ENCODE measurements at places on chromosomes 7 and 10. TPM values are rescaled to one million over a fixed set of nuclear protein-coding genes. Genes with fewer than 3 reads are reported as not detected.

Gene FXYD4
- total RNA-seq, result 0.14 TPM

Gene SPDYE16
- 0.14 TPM for total RNA-seq

Gene SEMA3A
- 1.0 TPM for total RNA-seq

Gene ERVW-1
- total RNA-seq, result not detected

Gene ECHDC3
- total RNA-seq, result 3.0 TPM

DNA sequence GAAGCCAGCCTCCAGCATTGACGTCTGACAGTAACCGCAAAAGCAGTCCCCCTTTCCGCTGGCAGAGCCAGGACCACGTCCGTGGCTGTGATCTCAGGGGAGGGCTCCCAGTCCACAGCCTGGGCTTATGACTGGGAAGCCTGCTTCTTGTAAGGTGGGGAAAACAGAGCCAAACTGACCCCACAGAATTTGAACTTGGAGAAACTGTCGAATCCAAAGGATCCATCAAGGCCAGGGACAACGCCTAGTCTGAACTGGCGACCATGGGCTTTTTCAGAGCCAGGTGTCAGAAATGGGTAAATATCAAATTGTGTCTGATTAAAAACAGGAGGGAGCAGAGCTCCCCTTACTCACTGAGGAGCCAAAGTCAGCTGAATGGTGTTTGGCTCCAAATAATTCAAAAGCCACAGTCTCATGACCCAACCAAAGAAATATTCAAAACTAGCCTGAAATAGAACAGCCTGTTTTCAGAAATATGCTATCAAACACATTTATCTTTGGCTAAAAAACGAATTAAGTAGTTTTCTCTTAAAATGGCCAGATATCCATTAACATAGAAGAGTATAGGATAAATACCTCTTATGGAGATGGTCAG, 751.4 kb upstream of the GALNT17 start:
- H3K27me3 ChIP-seq, result no peaks in the 10 kb centered on the region
- no peak overlapping the region for H3K4me3 ChIP-seq
- H3K27ac ChIP-seq, result no peak overlapping the region
- no peak for DNase-seq
- no peaks in the 10 kb centered on the region for H3K4me1 ChIP-seq

GRCh38 chr7:158829021-158829341, 328 bp downstream of the ESYT2 start:
- no peak for DNase-seq
- H3K27me3 ChIP-seq, result peaks cover 3% of the 10 kb centered on the region
- peaks cover 16% of the 10 kb centered on the region for H3K4me1 ChIP-seq
- peak overlapping the region; percentile 93 for H3K27ac ChIP-seq
- H3K36me3 ChIP-seq, result no peaks in the 10 kb centered on the region
- H3K4me3 ChIP-seq, result peak overlapping the region; percentile 97

DNA sequence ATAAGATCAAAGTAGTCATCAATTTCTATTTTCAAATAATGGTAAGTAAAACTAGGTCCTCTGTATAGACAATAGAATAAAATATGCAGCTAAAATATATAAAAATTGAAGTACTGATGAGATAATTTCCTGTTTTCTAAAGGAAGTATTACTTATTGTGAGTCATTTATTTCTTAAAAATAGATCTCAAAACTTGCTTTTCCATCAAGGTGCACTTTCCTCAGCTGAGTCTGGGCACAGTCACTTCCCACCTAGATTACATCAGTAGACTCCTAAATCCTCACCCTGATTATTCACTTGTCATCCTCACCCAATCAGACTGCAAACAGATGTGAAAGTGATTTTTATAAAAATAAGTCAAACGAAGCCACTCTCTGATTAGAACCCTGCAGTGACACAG, 211.5 kb downstream of the POM121L12 start:
- H3K27me3 ChIP-seq, result no peaks in the 10 kb centered on the region
- no peaks in the 10 kb centered on the region for H3K4me1 ChIP-seq
- no peak overlapping the region for H3K27ac ChIP-seq
- H3K4me3 ChIP-seq, result no peak overlapping the region

DNA sequence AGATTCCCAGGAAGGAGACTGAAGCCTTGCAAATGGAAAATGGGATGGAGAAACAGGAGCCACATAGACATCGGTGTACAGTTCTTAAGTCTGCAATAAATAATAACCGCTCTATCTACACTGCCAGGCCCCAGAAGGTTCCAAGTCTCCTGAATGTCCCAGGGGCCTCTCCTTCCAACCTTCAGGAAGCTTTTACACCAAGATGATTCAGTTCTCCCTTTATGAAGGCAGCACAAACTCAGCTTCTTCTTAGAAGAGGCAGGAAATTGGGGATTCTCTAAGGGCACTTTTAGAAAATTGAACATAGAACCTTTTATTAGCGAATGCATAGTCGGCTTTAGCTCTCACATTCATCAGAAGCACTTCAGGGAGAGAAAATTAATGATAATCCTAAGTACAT, 130.8 kb upstream of the LYZL1 start:
- no peaks in the 10 kb centered on the region for H3K27me3 ChIP-seq
- DNase-seq, result no peak
- no peak overlapping the region for H3K27ac ChIP-seq
- H3K4me1 ChIP-seq, result no peaks in the 10 kb centered on the region

DNA sequence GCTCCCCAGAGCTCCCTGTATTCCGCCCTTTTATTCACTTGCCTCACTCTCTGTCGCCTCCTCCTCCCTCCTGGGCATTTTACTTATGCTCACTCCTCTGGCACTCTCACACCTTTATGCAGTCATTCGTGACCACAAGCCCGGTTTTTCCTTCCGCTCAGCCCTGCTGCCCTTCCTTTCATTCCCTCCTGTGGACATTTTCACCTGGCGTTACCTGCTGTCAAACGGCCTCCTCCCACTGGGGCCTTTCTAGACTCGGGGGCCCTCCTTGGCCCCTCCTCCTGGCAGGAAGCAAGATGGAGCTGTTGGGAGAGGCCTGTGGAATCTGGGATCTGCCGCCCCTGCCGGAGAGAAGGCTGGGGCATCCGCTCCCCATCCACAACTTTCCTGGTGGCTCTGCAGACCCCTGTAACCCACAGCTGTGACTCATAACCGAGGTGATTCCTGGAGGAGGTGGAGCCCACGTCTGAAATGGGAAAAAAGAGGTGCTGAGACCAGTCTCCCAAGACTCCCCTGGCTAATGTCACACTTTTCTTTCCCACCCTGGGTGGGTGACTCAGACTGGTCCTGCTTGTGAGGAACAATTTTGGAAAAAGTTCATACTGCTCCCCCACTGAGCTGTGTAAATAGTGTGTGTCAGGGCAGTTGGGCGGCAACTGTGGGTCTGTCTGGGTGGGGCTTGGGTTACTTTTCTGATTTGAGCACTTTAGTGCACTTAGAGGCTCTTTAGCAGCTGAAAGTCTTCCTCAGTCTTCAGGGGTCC, 1.2 kb downstream of the VCL start:
- H3K4me1 ChIP-seq, result peaks cover 9% of the 10 kb centered on the region
- H3K27me3 ChIP-seq, result peaks cover 11% of the 10 kb centered on the region
- DNase-seq, result no peak
- peak overlapping the region; percentile 58 for H3K4me3 ChIP-seq

DNA sequence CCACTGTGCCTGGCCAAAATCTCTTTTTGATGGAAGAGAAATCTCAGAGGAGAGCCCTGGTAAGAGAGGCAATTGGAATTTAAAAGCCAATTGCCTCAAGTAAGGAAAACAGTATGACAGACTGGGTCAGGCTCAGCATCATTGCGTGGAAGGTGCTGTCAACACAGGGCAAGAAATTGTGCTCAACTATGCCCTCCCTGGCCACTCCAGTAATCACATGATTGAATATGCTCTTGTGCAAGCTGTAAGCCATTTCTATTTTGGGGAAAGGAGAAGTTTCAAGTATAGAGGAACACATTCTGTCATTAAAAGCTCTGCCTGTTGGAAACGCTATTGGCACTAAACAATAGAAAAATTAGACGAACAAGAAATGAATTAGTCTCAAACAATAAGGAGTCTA, 1127.7 kb downstream of the REEP3 start:
- no peak for DNase-seq
- H3K27me3 ChIP-seq, result no peaks in the 10 kb centered on the region
- no peaks in the 10 kb centered on the region for H3K4me1 ChIP-seq
- no peaks in the 10 kb centered on the region for H3K36me3 ChIP-seq
- H3K4me3 ChIP-seq, result no peak overlapping the region

- H3K27ac ChIP-seq, result peak overlapping the region; percentile 77
- peaks cover 15% of the 10 kb centered on the region for H3K4me1 ChIP-seq
- peaks cover 24% of the 10 kb centered on the region for H3K36me3 ChIP-seq
- DNase-seq, result no peak
- no peaks in the 10 kb centered on the region for H3K27me3 ChIP-seq
Measured at GRCh38 chr7:106864298-106865081, 592 bp upstream of the PIK3CG start.

DNA sequence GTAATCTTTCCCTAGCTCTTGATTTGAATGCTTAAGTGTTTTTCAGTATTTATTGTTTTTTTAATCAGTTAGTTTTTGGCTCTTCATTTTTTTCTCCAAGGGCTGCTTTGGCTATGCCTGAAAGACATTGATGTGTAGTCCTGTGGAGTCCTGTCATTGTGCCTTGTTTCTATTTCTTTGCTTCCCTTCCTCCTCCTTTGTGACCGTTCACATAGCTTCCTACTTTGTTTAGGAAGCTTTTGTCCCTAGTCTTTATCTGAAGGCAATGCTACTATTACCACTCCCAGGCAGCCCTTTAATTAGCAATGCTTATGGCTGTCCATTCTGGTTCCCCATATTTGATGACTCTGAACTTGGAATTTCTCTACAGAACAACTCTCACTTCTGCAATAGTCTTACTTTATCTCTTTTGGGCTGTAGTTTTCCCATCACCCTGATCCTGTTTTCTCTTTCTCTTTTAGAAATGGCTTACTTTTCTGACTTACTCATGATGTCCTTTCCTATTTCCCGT, 39.9 kb downstream of the ADCYAP1R1 start:
- H3K27ac ChIP-seq, result no peak overlapping the region
- no peaks in the 10 kb centered on the region for H3K36me3 ChIP-seq
- H3K27me3 ChIP-seq, result no peaks in the 10 kb centered on the region
- H3K4me3 ChIP-seq, result no peak overlapping the region

GRCh38 chr7:988963-989529, 6.1 kb downstream of the CYP2W1 start:
- no peaks in the 10 kb centered on the region for H3K4me1 ChIP-seq
- no peak for DNase-seq
- peaks cover 3% of the 10 kb centered on the region for H3K27me3 ChIP-seq
- no peak overlapping the region for H3K27ac ChIP-seq
- H3K36me3 ChIP-seq, result no peaks in the 10 kb centered on the region

GRCh38 chr7:36623247-36623646, 101.0 kb downstream of the AOAH start:
- no peak for DNase-seq
- H3K27ac ChIP-seq, result no peak overlapping the region
- H3K27me3 ChIP-seq, result no peaks in the 10 kb centered on the region
- no peak overlapping the region for H3K4me3 ChIP-seq
- peaks cover 4% of the 10 kb centered on the region for H3K36me3 ChIP-seq
- no peaks in the 10 kb centered on the region for H3K4me1 ChIP-seq

GRCh38 chr10:78727728-78728127, 341.0 kb upstream of the ZMIZ1 start:
- no peaks in the 10 kb centered on the region for H3K36me3 ChIP-seq
- H3K4me3 ChIP-seq, result no peak overlapping the region
- H3K4me1 ChIP-seq, result no peaks in the 10 kb centered on the region
- no peak for DNase-seq

DNA sequence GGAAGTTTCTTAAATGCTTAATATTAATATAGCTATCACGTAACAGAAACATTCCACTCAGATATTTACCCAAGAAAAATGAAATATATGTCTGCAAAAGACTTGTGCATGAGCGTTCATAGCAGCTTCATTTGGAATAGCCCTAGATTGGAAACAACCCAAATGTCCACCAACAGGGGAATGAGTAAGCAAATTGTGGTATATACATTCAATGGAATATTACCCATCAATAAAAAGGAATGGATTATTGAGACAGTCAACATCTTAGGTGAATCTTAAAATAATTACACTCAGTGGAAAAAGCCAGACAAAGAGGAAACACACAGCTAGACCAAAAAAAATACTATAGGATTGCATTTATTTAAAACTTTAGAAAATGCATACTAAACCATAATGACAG, 90.4 kb upstream of the KAT6B start:
- H3K4me3 ChIP-seq, result no peak overlapping the region
- no peak for DNase-seq
- peaks cover 6% of the 10 kb centered on the region for H3K4me1 ChIP-seq
- no peaks in the 10 kb centered on the region for H3K36me3 ChIP-seq
- H3K27me3 ChIP-seq, result no peaks in the 10 kb centered on the region

DNA sequence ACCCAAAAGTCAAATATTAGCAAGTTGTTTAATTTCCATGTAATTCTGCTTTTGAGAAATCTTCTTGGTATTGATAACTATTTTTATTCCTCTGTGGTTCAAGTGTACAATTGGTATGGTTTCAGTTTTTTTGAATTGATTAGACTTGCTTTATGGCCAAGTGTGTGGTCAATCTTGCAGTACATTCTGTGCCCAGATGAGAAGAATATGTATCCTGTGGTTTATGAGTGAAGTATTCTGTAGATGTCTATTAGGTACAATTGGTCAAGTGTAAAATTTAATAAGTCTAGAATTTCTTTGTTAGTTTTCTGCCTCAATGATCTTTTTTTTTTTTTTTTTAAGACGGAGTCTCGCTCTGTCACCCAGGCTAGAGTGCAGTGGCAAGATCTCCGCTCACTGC, 36.6 kb upstream of the C7orf33 start:
- H3K4me1 ChIP-seq, result no peaks in the 10 kb centered on the region
- no peaks in the 10 kb centered on the region for H3K36me3 ChIP-seq
- no peak for DNase-seq
- no peak overlapping the region for H3K27ac ChIP-seq

- no peak overlapping the region for H3K27ac ChIP-seq
- H3K4me3 ChIP-seq, result no peak overlapping the region
- no peaks in the 10 kb centered on the region for H3K4me1 ChIP-seq
Measured at GRCh38 chr10:22459496-22459895, 114.2 kb downstream of the SPAG6 start.

- H3K27ac ChIP-seq, result no peak overlapping the region
- no peaks in the 10 kb centered on the region for H3K4me1 ChIP-seq
- H3K4me3 ChIP-seq, result no peak overlapping the region
- no peaks in the 10 kb centered on the region for H3K36me3 ChIP-seq
Measured at GRCh38 chr7:130263130-130263529, 3.5 kb upstream of the CPA2 start.

GRCh38 chr7:157690058-157690832, 353.4 kb downstream of the DNAJB6 start:
- no peak for DNase-seq
- no peaks in the 10 kb centered on the region for H3K36me3 ChIP-seq
- H3K4me3 ChIP-seq, result no peak overlapping the region

DNA sequence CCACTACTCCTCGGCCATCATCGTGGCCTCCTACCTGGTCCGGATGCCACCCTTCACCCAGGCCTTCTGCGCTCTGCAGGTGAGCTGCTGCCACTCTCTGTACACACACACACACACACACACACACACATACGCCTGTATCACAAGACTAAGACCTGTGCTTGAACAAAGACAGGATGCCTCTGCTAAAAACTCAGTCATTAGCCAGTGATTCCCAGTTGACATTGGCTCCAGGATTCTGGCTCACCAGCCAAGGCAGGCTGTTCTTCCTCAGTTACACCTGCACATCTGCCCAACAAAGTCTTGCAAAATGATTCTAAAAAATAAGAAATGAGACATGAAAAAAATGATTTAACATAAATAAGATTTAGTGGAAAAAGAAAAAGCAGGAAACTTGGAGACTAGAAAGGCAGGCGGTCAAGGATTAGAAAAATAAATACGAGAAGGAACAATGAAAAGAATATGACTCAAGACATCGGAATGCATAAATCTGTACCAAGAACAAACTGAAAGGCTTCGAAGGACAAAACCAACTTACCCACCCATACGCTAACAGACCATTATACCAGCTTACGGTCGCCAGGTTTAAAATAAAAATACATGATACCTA, 7.4 kb upstream of the LRRC18 start:
- H3K36me3 ChIP-seq, result no peaks in the 10 kb centered on the region
- H3K27ac ChIP-seq, result no peak overlapping the region
- no peaks in the 10 kb centered on the region for H3K27me3 ChIP-seq
- H3K4me1 ChIP-seq, result no peaks in the 10 kb centered on the region
